Stimulated activated CD4-positive, alpha-beta T cell treated with anti-CD3 and anti-CD28 coated beads, Interleukin-15, amount 100 ng/mL, for 24 hours (primary cell): ENCODE measurements at places on chromosomes 11 and 22.

DNA sequence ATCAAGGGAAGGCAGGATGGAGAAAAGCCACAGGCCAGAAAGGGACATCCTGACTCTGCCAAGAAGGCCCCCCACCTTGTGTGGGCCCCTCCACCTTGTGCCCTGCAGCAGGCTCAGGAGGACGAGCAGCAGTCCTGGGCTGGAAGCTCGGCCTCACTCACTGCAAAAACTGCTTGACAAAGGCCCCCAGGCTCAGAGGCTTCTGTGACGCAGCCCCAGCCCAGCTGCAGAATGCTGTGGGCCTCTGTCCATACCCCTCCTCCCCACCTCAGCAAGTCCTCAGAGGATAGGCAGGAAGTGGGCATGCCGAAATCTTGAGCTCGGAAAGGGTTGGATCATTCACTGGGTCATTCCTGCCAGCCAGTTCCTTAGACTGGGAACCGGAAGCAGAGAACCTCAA lies 61.9 kb downstream of the NRXN2 start:
- no peak for DNase-seq

DNA sequence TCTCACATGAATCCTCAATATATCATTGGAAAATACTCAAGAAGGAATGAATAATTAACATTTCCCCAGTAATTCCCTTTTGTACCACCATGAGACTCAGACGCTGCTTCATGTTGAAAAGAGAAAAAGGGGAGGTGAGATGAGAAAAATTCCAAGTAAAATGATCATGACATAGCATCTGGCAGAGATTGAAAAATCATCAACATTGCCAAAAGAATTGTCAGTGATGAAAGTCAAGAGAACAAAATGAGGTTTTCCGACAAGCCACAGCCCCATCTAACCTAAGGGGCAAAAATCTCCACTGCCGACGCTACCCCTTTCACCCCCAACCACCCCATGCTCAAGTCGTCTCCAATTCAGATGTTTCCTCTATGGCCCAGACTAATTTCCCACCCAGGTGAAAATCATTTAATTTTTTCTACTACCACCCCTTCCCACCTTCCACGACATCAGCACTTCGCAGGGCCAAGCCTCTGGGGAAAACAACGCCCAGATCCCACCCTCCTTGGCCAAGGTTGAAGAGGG lies 1.2 kb downstream of the RAB6A start:
- peak; percentile 16 for DNase-seq

DNA sequence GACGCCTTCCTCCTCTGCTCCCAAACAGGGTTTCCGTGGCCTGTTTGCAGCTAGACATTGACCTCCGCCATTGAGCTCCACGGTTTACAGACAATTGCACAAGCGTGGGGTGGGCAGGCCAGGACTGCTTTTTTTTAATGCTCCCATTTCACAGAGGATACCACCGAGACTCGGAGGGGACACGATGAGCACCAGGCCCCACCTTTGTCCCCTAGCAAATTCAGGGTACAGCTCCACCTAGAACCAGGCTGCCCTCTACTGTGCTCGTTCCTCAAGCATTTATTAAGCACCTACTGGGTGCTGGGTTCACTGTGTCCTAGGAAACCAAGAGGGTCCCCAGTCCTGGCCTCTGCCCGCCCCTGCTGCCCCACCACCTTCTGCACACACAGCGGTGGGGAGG lies 12.2 kb downstream of the RASD2 start:
- no peak for DNase-seq

DNA sequence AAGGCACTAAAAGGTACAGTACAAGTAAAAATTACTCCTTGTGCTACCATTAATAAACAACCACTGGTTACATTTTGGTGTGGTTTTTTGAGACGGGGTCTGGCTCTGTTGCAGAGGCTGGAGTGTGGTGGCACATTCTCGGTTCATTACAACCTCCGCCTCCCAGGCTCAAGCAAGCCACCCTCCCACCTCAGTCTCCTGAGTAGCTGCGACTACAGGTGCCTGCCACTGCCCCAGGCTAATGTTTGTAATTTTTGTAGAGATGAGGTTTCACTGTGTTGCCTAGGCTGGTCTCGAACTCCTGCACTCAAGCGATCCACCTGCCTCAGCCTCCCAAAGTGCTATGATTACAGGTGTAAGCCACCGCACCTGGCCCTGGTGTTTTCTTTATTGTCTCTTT lies 20.8 kb downstream of the TAF1D start:
- no peak for DNase-seq

GRCh38 chr11:104705490-104706190 lies 192.6 kb downstream of the CASP12 start:
- peak; percentile 78 for DNase-seq

- no peak for DNase-seq
Measured at GRCh38 chr11:91625495-91625894, 599.1 kb upstream of the FAT3 start.

GRCh38 chr11:93972790-93973189 lies 48.4 kb upstream of the HEPHL1 start:
- no peak for DNase-seq

GRCh38 chr11:102318469-102318868 lies 1.2 kb downstream of the BIRC3 start:
- peak; percentile 73 for DNase-seq

DNA sequence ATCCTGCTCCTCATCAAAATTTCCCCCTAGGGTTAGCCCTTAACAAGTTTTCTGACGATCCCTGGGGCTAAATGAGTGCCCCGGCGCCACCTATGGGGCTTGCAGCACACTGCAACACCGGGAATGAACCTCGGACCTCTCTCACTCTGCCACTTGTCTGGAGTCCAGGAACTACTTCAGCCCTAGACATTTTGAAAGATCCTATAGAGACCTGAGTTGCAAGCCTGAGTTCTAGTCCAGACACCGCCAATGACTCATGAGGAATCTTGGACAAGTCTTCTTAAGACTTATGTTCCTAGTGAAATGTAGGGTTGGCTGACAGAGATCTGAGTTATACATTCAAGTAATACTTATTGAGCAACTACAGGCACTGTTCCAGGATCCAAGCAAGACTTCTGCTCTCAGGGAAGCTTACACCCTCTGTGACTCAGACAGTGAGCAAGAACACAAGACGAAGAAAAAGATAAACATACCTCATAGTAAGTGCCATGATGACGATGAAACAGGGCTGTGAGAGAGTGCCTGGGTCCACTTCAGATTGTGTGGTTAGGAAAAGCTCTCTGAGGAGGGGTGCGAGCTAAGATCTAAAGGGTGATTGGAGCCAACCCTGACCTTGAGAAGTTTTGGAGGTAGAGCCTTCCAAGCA lies 10.2 kb upstream of the STK33 start:
- DNase-seq = peak; percentile 54

DNA sequence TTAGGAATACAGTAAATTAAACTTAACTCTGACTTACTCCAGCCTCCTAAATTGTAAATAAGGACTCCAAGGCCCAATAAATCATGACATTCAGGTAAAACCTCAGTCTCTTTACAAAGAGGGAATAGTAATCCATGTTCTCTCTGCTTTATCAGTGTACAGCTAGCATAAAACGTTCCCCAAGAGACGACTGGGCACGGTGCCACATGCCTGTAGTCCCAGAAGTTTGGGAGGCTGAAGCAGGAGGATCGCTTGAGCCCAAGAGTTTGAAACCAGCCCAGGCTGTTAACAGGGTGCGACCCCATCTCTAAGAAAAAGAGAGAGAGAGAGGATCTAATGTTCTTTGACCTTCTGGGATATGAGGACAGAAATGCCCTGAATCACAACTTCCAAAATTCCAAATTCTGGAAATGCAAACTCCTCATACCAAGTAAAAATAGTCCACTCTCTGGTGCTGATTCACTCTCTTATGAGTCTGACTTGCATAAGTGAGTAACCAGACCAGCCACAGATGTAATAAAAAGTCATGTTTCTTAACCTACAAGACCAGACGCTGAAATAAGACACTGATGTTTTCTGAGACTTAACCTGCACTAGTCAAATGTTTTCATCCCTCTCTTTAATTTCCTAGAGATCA lies 25.5 kb downstream of the NNMT start:
- DNase-seq = no peak

DNA sequence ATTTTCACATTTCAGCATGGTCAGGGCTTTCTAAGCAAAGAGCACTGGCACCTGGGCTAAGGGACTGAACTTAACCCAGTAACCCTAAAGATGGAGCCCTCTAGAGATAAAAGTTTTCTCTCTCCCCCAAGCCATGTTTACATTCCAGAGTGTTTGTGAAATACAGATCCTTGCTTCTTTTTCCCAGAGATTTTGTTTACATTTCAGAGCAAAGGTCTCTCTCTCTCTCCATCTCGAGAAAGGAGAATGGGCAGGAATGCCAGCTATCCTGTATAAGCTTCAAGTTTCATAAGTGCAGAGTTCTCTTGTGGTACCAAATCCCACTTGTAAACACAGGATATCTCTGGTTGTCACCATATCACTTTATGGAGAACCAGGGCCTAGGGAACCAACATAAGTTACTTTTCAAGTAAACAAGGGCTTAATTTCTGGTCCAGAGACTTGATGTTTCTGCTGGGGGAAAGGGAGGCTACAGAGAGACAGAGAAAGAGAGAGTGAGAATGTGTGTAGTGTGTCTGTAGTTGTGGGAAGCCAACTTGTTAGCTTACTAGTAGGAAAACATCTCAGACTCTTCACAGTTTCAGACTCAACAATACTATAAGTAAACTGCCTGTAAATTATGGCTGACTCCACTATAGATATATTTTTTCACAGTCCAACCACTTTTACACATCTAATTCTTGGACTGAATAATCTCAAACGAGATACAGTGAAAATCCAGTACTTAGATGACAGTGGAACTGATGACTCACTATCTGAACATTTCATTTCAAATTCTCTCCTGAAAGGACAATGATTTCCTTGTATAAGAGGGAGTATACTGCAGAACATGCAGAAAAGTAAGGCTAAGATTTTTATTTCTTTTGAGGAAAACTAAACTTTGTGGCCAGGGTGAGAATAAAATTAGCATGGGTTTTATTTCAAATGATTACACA lies 76.2 kb downstream of the ARHGAP32 start:
- no peak for DNase-seq

DNA sequence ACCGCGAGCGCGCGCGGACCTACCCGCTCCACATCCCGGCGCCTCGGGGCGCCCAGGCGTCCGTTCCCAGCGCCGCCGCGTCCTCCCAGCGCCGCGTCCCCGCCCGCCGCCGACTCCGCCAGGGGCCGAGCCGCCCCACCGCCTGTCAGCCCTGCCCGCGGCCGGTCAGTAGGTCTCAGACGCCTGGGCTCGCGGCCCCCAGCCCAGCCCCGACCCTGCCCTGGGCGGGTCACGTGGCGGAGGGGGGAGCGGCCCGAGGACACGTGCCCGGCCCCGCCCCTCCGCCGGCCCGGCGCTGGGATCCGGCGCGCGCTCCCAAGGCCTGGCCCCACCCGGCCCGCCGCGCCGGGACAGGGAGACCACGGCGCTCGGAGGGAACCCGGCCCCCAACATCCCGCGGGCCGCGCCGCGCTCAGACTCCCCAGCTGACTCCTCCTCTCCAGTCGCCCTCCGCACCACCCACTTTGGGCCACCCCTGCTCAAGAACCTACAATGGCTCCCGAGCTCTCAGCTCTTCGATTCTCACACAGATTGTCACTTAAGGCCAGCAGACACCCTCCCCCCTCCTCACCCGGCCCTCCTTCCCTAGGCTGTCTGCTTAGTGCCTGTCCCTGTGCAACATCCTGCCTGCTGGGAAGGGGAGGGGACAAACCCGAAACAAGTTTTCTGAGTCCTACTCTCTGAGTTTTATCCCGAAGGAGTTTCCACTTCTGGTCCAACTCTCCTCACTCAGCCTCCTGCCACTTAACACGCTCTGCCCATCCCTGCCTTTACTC lies at the start of gene RAB3IL1:
RAB3IL1 (minus strand) TSS at position 233 of the 776 bp plus-strand sequence; CDS start at position 34, 199 bp downstream.
- peak; percentile 40 for DNase-seq

DNA sequence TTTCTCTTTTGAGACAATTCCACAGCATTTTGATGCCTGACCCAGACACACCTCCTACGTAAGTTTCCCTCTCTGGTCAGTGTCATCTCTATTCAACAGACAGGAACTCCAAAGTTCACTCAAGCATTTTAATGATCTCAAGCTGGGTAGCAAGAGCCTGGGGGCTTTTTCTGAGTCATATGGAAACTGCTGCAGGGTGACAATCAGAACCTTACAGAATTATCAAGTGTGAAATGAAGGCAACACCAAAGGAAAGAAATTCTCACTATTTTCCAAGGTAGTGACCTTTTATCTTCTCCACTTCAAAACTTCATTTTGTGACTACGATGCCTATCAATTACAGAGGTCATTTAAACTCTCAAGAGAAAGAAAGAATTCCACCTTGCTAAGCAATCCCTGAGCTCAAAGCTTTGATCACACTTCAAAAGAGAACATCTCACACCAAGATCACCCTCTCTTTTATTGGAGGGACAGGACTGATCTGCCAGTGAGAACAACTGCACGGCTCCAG lies 229.0 kb upstream of the ZC3H12C start:
- peak; percentile 15 for DNase-seq

GRCh38 chr11:35064114-35064800 lies 74.7 kb upstream of the CD44 start:
- no peak for DNase-seq

GRCh38 chr22:31343235-31344191 lies 2.6 kb downstream of the PATZ1 start:
- peak; percentile 65 for DNase-seq

DNA sequence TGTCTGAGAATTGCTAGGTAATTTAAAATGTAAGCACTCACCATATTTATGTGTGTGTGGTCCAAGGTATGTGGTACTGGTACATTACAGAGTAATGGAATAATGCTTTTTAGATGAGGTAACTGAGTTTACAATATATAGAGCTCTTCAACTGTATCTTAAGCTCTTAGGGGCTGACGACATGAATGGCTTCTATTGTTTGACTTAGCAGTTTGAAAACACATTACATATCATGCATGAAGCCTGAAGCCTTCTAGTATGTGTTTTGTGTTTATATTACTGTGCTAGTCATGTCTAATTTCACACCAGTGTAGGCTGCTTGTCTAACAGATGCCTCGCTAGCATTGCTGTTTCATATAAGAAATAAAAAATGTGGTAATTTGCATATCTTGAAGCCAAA lies 37.2 kb downstream of the GAS2 start:
- no peak for DNase-seq

DNA sequence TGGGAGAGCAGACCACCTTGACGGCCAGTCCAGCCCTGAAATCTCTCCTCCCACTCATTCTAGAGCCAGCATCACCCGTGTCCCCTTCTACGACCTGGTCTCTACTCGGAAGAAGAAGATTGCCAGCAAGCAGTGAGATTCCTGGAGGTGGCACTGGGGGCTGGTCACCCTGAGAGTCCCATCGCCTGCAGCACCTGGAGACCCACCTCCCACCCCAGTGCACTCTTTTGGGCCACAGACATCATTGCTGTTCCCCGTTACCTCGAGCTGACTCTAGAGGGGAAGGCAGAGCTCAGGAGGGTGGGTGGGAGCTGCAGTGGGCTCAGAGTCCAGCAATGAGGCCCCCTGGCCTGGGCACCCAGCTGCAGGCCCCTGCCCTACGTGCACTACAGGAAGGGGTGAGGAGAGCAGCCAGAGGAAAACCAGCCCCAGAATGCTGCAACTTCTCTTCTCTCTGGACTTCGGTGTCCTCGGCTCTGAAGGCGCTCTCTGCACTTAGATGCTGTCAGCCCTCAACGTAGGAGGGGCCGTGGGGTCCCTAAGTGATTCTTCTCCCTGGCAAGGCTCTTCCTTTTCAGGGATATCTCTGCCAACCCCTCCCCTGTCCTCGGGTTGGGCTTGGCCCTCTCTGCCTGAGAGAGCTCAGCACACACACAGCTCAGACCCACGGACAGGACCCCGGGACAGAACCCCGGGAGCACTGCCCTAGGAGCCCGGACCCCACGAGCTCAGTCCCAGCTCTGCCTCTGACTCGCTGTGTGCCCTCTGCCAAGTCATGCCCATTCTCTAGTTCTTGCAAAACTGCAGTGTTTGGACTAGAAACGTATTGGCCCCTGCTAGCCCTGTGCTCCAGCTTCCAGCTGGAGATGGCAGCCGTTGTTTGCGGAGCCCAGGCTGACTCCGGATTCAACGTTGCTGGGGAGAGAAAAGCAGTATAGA lies 31.3 kb downstream of the CYTH4 start:
- no peak for DNase-seq
